ENCODE measurements at places on chromosomes 7 and 10.

GRCh38 chr10:14435976-14436632 is 105.4 kb upstream of the FRMD4A start:
- no peak for DNase-seq

DNA sequence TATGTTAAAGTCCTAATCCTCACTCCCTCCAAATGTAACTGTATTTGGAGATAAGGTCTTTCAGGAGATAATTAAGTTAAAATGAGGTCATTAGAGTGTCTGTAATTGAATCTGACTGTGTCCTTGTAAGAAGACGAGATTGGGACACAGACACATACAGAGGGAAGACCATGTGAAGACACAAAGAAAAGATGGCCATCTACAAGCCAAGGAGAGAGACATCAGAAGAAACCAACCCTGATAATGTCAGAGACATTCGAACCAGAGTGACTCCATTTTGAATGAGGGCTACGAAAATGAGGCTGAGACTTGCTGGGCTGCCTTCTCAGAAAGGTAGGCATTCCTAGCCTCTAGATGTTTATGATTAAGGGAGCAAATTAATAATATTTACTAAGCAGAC is 542 bp upstream of the SAMD9L start:
- DNase-seq: no peak

DNA sequence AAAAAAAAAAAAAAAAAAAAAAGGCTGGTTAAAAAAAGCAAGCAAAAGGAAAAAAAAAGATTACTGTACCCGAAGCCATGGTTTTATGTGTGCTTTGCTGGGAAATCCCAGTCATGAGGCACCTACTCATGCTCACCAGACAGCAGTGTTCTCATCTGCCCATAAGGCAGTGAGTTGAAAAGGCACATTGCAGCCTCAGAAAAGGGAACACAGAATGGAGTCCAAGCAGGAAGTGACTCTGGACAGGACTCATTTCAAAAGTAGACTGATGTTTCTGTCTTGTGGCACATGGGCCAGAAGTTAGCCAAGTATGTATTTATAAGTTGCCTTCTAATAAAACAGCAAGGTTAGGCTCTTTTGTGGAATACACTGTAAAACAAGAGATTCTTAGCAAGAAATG is 40.2 kb downstream of the PDSS1 start:
- DNase-seq: peak; percentile 30

DNA sequence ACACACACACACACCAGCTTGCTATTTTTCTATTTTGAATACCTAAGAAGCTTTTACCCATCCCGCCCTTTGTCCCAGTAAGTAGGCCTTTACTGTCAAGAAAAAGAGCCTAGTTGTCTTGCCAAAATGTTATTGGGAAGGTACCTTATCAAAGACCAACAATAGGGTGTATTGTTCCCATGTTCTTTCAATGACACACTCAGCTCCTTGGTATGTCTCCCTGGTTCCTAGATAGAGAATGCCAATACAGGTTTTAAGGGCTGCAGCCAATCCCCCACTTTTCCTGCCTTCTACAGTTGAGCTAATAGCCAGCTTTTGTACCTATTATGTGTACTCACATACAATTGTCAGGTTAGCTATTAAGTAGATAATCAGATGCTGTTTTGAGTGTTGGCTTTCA is 92.0 kb upstream of the LRRTM3 start:
- DNase-seq: no peak

GRCh38 chr10:44993922-44994751 is 6.6 kb upstream of the ZNF22 start:
- no peak for DNase-seq

GRCh38 chr10:78130966-78131710 is 97.5 kb downstream of the RPS24 start:
- no peak for DNase-seq

GRCh38 chr7:151430391-151431205 is 9.3 kb downstream of the CRYGN start:
- DNase-seq: no peak

DNA sequence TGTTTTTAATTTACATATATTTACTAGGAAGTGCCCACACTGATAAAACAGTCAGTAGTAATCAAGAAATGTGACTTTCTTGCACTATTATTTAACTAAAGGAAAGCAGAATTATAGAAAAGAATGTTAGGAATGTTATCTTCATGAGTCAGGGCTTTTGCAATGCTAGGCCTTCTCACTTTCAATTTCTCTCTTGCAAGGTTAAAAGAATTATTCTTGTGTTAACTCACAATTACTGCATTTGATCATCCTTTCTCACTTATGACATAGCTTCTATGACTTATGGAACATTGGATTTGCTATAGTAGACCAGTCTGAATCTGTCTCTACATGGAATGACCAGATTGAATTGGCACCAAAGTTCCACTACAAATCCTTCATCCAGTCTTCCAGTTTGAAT is 192.4 kb downstream of the SDK1 start:
- DNase-seq: peak; percentile 9

GRCh38 chr7:30657131-30657530 is 25.1 kb downstream of the CRHR2 start:
- no peak for DNase-seq

All from RKO (cell line).